ENCODE measurements at places on chromosomes 1 and 21.

DNA sequence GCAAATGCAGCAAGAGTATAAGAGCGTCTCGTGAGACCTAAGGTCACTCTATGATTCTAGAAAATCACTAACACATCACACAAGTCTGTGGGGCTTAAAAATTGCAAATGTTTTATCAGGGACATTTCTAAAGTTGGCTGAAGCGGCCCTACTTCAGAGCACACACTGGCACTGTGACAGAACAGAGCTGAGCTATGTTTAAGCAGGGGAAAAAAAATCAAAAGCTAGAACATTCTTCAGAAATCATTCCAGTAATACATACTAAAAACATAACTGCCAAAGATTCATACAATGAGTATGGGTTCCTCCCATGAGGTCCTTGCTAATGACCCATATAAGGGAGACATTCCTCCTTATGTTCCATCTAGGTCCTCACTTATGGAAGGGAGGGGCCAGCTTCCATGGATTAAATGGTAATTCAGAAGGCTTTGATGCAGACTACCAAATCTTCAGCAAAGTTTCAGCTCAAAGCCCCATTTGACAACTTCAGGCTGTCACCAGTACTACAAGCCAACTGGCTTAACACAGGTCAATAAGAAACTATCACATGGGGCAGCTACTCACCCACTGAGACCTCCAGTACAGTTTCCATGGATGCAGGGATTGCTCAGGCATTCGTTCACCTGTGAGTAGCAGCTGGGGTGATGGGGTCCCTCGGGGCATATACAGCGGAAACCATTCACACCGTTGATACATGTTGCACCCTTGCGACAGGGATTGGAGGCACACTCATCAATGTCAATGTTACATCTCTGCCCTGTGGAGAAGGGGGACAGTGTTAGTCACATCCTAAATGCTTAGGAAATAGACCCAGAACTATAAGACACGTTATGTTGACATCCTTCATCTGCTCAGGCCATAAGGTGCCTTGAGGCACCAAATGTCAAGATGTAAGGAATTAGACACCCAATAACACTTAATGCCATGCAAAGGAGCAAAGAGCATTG lies 58.4 kb upstream of the ADAM30 start:
- H3K4me1 ChIP-seq, result peaks cover 2% of the 10 kb centered on the region
- no peak for DNase-seq
- peaks cover 46% of the 10 kb centered on the region for H3K36me3 ChIP-seq

- H3K27me3 ChIP-seq, result no peaks in the 10 kb centered on the region
- DNase-seq, result no peak
- H3K36me3 ChIP-seq, result no peaks in the 10 kb centered on the region
- no peak overlapping the region for H3K27ac ChIP-seq
These were observed 502.9 kb upstream of the ZRANB2 start for GRCh38 chr1:71583756-71584155.

DNA sequence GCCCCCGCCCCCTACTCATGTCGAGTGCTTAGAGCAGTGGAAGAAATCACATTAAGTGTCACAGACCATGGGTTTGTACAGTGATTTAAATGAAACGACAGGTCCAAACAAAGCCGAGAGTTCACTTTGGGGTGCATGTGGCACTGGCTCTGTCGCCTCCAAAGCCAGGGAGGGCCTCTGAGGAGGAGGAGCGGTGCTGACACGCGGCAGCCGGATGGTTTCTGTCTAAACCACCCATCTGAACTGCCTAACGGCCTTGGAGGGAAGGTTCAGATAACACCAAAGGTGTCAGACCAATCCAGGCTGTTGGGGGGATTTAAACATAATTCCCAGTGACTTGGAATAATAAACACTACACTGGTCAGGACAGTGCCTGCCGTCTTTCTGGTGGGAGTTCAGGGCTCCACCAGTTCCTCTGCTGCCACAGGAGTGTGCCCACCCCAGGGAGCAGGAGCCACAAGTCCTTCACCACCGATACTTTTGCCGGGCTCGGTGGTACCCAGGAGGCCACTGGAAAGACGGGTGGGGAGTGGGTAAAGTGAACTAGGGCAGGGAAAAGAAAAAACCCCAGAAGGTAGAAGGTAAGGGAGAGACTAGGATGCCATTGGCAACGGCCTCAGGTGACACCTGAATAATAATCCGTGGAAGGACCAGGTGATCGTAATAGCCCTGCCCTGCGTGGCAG lies 78.2 kb downstream of the SLC66A1 start:
- H3K36me3 ChIP-seq, result peaks cover 27% of the 10 kb centered on the region
- H3K27me3 ChIP-seq, result no peaks in the 10 kb centered on the region
- DNase-seq, result no peak
- H3K4me3 ChIP-seq, result peak overlapping the region; percentile 89
- H3K27ac ChIP-seq, result peak overlapping the region; percentile 95

GRCh38 chr1:79304131-79304530 lies 297.6 kb upstream of the ADGRL4 start:
- no peaks in the 10 kb centered on the region for H3K4me1 ChIP-seq
- no peaks in the 10 kb centered on the region for H3K36me3 ChIP-seq
- DNase-seq, result no peak
- H3K4me3 ChIP-seq, result no peak overlapping the region
- H3K27ac ChIP-seq, result no peak overlapping the region

GRCh38 chr1:212683357-212683722 lies 16.3 kb downstream of the BATF3 start:
- H3K27ac ChIP-seq, result peak overlapping the region; percentile 34
- no peaks in the 10 kb centered on the region for H3K36me3 ChIP-seq
- peaks cover 15% of the 10 kb centered on the region for H3K4me1 ChIP-seq
- no peak for DNase-seq
- no peak overlapping the region for H3K4me3 ChIP-seq

- no peak for DNase-seq
- peaks cover 14% of the 10 kb centered on the region for H3K4me1 ChIP-seq
- no peaks in the 10 kb centered on the region for H3K36me3 ChIP-seq
- H3K27me3 ChIP-seq, result peaks cover 10% of the 10 kb centered on the region
- H3K4me3 ChIP-seq, result no peak overlapping the region
- H3K27ac ChIP-seq, result no peak overlapping the region
These were observed 1.7 kb upstream of the WNT9A start for GRCh38 chr1:227949341-227949921.

GRCh38 chr1:27192039-27192529 lies 37.2 kb upstream of the SLC9A1 start:
- peaks cover 2% of the 10 kb centered on the region for H3K4me1 ChIP-seq
- no peaks in the 10 kb centered on the region for H3K27me3 ChIP-seq
- no peak overlapping the region for H3K27ac ChIP-seq
